ENCODE measurements at places on chromosomes 1 and 21. TPM values are rescaled to one million over a fixed set of nuclear protein-coding genes. Genes with fewer than 3 reads are reported as not detected.

GRCh38 chr1:108747898-108748297, 1.4 kb downstream of the STXBP3 start:
- peak overlapping the region; percentile 69 for H3K4me3 ChIP-seq
- H3K4me1 ChIP-seq, result peaks cover 3% of the 10 kb centered on the region
- H3K27ac ChIP-seq, result no peak overlapping the region
- DNase-seq, result no peak
- peaks cover 11% of the 10 kb centered on the region for H3K27me3 ChIP-seq
- no peaks in the 10 kb centered on the region for H3K36me3 ChIP-seq

DNA sequence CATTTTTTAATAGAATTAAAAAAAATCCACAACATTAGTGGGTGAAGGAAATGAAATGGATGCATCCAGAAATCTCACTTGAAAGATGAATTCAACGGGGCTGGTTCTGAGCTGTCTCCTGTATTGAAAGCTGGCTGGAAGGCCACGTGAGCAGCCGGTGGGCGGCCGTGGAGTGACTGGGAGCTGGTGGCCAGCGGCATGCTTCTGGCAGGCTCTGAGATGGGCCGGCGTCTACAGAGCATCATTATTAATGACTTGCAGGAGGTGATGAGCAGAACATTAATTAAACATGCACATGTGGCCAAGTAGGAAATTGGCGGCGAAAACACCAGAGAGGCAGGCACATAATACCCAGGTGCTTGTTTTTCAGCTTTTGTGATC, 115.6 kb upstream of the LMO4 start:
- no peaks in the 10 kb centered on the region for H3K36me3 ChIP-seq
- no peak for DNase-seq
- H3K4me3 ChIP-seq, result no peak overlapping the region
- no peaks in the 10 kb centered on the region for H3K4me1 ChIP-seq

- H3K27me3 ChIP-seq, result no peaks in the 10 kb centered on the region
- no peak overlapping the region for H3K27ac ChIP-seq
- H3K36me3 ChIP-seq, result no peaks in the 10 kb centered on the region
- H3K4me1 ChIP-seq, result peaks cover 16% of the 10 kb centered on the region
- H3K4me3 ChIP-seq, result no peak overlapping the region
- no peak for DNase-seq
Observed at GRCh38 chr1:39852876-39853275, 30.4 kb downstream of the TRIT1 start.

- no peaks in the 10 kb centered on the region for H3K36me3 ChIP-seq
- no peak for DNase-seq
- no peaks in the 10 kb centered on the region for H3K4me1 ChIP-seq
- H3K4me3 ChIP-seq, result no peak overlapping the region
Observed at GRCh38 chr21:27580276-27580675, 613.4 kb upstream of the ADAMTS5 start.

GRCh38 chr1:109903376-109903930, 7.2 kb upstream of the CSF1 start:
- DNase-seq, result no peak
- no peaks in the 10 kb centered on the region for H3K4me1 ChIP-seq
- H3K36me3 ChIP-seq, result no peaks in the 10 kb centered on the region
- no peak overlapping the region for H3K4me3 ChIP-seq
- peaks cover 4% of the 10 kb centered on the region for H3K27me3 ChIP-seq

DNA sequence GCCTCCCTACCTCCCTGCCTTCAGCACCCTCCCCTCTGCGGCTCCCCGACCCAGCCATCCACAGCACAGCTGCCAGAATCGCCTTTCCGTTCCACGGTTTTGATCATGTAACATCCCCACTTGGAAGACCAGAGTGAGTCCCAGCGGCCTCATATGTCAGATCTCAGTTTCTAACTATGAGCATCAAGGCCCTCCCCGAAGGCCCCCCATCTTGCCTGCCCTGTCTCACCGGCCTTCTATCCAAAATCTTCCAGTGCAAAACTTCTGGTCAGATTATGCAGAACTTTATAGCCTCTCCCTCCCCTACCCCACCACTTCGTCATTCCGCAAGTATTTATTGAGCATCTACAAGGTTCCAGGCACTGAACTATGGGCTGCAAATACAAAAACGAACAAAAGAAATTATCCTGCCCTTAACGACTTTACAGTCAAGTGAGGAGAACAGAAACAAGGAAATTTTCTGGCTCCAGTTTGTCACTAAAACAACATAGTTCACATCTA, 20.3 kb upstream of the LMX1A start:
- peak overlapping the region; percentile 75 for H3K4me3 ChIP-seq
- DNase-seq, result no peak

GRCh38 chr1:233389169-233389568, 61.6 kb downstream of the MAP3K21 start:
- no peak overlapping the region for H3K27ac ChIP-seq
- H3K4me1 ChIP-seq, result peaks cover 5% of the 10 kb centered on the region
- peaks cover 1% of the 10 kb centered on the region for H3K27me3 ChIP-seq
- H3K36me3 ChIP-seq, result no peaks in the 10 kb centered on the region

DNA sequence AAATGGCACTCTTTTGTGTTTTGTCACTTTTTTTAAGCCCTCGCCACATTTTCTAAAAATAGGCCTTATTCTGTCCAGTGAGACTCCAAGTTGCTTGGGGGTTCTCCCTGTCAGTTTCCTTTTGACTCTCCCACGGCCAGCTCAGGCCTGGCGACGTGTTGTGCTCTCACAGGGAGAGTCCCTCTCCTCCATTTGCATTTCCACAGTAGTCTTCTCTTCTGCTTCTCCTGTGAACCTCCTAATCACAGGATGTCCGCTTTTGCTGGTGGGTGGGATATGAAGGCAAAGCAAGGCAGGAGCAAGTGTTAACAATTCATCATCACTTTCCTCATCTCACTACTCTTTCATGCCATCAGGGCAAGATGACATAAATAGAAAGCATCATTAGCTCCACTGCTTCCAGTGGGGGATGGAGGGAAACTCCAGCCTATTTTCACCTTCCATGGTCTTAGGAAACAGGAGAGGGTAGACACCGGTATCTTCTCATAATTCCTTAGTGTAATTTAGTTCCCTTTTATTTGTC, 99.8 kb downstream of the INTS7 start:
- no peaks in the 10 kb centered on the region for H3K27me3 ChIP-seq
- DNase-seq, result no peak
- no peaks in the 10 kb centered on the region for H3K36me3 ChIP-seq
- peaks cover 21% of the 10 kb centered on the region for H3K4me1 ChIP-seq

GRCh38 chr1:231036416-231036815, 3.6 kb downstream of the FAM89A start:
- no peak overlapping the region for H3K27ac ChIP-seq
- no peak overlapping the region for H3K4me3 ChIP-seq
- H3K4me1 ChIP-seq, result peaks cover 5% of the 10 kb centered on the region
- H3K27me3 ChIP-seq, result peaks cover 9% of the 10 kb centered on the region
- no peak for DNase-seq

GRCh38 chr1:238060061-238060460, 169.3 kb upstream of the ZP4 start:
- H3K4me3 ChIP-seq, result no peak overlapping the region
- H3K36me3 ChIP-seq, result peaks cover 8% of the 10 kb centered on the region
- H3K27me3 ChIP-seq, result peaks cover 5% of the 10 kb centered on the region
- H3K4me1 ChIP-seq, result peaks cover 11% of the 10 kb centered on the region
- no peak for DNase-seq

- no peaks in the 10 kb centered on the region for H3K36me3 ChIP-seq
- H3K27ac ChIP-seq, result peak overlapping the region; percentile 70
- peaks cover 12% of the 10 kb centered on the region for H3K27me3 ChIP-seq
- no peak overlapping the region for H3K4me3 ChIP-seq
- DNase-seq, result no peak
Observed at GRCh38 chr1:209625791-209626285, 26.4 kb downstream of the LAMB3 start.

GRCh38 chr1:154611150-154611862, 3.3 kb upstream of the ADAR start:
- H3K4me3 ChIP-seq, result no peak overlapping the region
- no peaks in the 10 kb centered on the region for H3K36me3 ChIP-seq
- peaks cover 37% of the 10 kb centered on the region for H3K4me1 ChIP-seq
- peaks cover 2% of the 10 kb centered on the region for H3K27me3 ChIP-seq

GRCh38 chr1:3169665-3170356, 100.8 kb downstream of the PRDM16 start:
- H3K27me3 ChIP-seq, result peaks cover 2% of the 10 kb centered on the region
- H3K27ac ChIP-seq, result no peak overlapping the region
- peaks cover 4% of the 10 kb centered on the region for H3K4me1 ChIP-seq
- H3K4me3 ChIP-seq, result no peak overlapping the region

The OR10J4 gene
- total RNA-seq, result not detected

The GJA8 gene
- total RNA-seq, result not detected

The ATP6V1G3 gene
- not detected for total RNA-seq

The RAB25 gene
- not detected for total RNA-seq

The OR6N1 gene
- not detected for total RNA-seq

The KCNK2 gene
- not detected for total RNA-seq

The DENND1B gene
- total RNA-seq, result 22.1 TPM

Data from glutamatergic neuron (in vitro differentiated cells).